Stimulated activated CD8-positive, alpha-beta memory T cell treated with anti-CD3 and anti-CD28 coated beads, Interleukin-12 subunit alpha, Interleukin-12 subunit beta, amount 100 ng/mL, for 4 hours (primary cell): ENCODE measurements at places on chromosomes 5 and 9.

- DNase-seq, result no peak
These were observed 59.4 kb downstream of the TMOD1 start for GRCh38 chr9:97560851-97561250.

- no peak for DNase-seq
These were observed 207.6 kb downstream of the ZNF462 start for GRCh38 chr9:107070586-107070985.

GRCh38 chr5:125042261-125042890 lies 295.9 kb upstream of the ZNF608 start:
- no peak for DNase-seq

DNA sequence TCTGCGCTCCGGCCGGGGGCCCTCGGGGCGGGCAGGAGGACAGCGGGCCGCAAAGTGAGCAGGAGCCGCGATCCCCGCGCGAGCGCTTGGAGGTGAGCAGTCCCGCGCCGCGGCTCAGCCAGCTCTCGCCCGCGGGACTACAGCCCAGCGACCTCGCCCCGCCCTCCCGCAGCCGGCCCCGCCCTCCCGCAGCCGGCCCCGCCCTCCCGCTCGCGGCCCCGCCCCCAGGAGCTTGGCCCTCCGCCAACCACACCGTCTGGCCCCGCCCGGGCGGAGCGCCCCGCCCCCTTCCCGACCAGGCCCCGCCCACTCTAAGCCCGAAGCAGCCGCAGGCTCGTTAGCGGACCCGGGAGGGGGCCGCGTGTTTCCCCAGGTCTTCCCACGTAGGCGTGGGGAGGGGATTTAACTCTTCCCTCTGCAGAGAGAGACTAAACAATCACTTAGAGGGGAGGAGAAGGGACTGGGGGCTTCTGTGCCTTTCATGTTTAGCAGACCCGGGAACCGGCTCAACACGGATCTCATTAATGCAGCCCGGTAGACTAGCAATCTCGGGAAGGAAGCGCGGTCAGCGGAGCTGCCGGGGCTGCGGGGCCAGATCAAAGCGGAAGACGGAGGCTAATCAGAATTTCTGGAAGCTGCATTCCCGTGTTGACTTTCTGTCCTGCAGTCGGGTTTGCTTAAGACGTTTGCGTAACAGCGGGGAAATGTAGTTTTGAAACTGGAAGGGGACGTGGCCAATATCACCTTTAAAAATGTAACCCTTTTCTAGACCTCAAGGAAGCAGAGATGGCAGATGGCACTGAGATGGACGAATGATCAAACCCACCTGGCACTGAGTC lies at the start of gene MYO10:
Gene MYO10, minus strand, starts transcription at position 139 of the 839 bp plus-strand sequence. CDS start 480 bp downstream, outside the sequence.
- DNase-seq, result peak; percentile 11

- DNase-seq, result no peak
These were observed 3.1 kb upstream of the ZCCHC10 start for GRCh38 chr5:133029416-133029815.

DNA sequence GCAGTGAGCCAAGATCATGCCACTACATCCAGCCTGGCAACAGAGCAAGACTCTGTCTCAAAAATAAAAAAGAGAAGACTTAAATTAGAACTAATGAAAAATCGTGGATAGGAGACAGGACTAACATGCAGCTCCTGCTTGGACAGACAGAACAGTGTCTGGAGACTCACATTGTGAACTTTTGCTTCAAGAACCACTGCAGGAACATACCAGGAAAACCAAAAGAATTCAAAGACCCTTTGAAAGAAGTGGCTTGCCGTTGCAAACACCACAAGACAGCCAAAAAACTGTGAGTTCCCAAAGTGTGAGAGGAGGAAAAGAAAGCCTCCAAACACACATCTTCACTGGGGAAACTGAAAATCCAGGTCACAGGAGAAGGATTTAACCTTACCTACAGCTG lies 48.8 kb upstream of the SNAPC3 start:
- no peak for DNase-seq

DNA sequence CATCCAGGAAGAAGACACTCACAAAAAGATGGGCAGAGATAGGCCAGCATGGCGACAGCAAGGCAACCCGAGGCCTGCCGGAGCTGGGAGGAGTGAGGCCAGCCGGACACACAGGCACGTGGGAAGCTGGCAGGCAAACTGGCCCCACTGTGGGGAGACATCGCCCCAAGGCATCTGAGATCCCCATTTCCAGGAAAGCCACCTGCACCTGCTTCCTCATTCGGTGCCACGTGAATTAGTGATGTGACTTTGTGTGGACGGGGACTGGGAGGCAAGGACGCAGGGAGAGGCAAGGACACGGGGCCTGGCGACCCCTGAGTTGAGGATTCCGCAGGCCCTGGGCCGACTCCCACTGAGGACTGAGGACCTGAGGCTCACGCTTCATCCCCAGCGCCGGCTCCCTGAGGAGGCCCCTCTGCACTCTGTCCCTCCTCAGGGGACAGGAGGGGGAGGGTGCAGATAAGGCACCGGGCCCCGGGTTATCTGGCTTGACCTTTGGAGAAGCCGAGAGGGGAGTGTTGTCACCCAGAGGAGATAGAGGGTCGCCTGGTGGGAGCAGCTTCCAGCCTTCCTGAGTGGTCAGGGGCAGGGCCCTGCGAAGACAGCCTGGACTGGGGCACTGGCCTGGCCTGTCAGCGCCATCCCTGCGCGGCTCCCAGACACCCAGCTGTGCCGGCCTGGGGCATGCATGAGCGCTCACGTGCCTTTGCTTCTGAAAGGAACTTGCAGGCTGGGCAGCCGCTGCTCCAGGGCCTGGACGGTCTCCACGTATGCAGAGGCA lies 39.7 kb downstream of the NDUFS6 start:
- no peak for DNase-seq

DNA sequence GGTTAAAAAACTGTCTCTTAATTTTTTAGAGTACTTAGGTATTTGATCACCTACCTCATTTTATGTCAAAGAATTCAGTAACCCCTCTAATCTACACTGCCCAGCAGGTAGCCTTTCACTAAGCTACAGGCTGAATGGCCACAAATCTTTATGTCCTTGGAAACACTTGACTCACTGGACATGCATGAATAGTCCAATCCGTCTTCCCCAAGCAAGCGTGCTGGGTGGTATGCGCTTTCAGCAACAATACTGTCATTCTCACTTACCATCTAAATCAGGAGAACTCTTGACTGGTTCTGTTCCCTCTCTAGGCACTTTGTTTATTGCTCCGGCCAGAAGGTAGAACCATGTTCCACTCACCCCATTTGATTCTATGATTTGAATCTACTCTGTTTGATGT lies 73.1 kb downstream of the TRPM3 start:
- no peak for DNase-seq

GRCh38 chr5:156385416-156385815 lies 58.5 kb downstream of the SGCD start:
- no peak for DNase-seq

DNA sequence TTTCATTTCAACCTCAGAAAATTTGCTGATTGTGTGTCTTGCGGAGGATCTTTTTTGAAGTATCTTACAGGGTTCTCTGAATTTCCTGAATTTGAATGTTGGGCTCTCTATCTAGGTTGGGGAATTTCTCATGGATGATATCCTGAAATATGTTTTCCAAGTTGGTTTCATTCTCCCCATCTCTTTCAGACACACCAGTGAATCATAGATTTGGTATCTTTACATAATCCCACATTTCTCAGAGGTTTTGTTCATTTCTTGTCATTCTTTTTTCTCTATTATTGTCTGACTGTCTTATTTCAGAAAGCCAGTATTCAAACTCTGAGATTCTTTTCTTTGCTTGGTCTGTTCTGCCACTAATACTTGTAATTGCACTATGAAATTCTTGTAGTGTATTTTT lies 456.9 kb downstream of the PRELID2 start:
- DNase-seq, result no peak

- no peak for DNase-seq
These were observed 437.3 kb upstream of the MPDZ start for GRCh38 chr9:13716601-13717321.

- no peak for DNase-seq
These were observed 59.8 kb downstream of the BAAT start for GRCh38 chr9:101325053-101325452.

DNA sequence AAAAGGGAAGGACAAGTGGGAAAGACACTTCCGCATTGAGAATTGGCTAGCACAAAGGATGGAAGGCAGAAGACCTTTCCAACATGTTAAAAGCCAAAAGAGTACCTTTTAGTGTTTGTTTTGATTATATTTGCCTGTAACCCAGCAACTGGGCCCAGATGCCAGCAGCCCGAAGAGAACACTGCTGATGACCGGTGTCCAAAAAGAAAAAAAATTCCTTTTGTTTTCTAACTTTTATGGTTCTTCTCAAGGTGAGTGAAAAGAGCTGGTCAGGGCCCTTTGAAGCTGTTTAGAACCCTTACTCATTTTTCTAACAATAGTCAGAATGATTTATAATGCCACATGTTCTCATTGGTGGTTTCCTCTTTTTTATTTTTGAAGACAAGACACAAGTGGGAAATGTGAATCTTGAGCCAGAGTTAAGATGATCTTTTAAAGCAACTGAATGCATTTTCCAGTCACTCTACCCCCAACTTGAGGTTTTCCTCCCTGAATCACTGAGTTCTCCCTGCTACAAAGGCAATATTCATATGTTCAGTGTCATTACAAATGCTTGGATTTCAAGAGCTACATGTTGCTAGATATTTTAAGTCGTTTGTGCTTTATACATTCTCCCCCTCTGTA lies 32.3 kb upstream of the ZNF462 start:
- DNase-seq, result no peak

- DNase-seq, result no peak
These were observed 30.4 kb downstream of the C9orf57 start for GRCh38 chr9:72029986-72030385.

- no peak for DNase-seq
These were observed 412.7 kb downstream of the ACTL7B start for GRCh38 chr9:108443019-108443633.

- no peak for DNase-seq
These were observed 91.8 kb upstream of the PRSS3 start for GRCh38 chr9:33703430-33704102.

GRCh38 chr5:138596105-138596881 lies 21.1 kb upstream of the HSPA9 start:
- DNase-seq, result no peak
